Mesothelial cell of epicardium (in vitro differentiated cells): ENCODE measurements at places on chromosomes 12 and 14.
A peak's percentile ranks its signal among the peaks of the same experiment; 100 is the strongest.

- DNase-seq, result no peak
Measured at GRCh38 chr12:57158665-57159064, 11.2 kb upstream of the LRP1-AS start.

GRCh38 chr12:102653406-102653805, 173.0 kb upstream of the IGF1 start:
- no peak for DNase-seq

GRCh38 chr12:124906606-124907261, 7.7 kb downstream of the UBC start:
- peak; percentile 58 for DNase-seq

DNA sequence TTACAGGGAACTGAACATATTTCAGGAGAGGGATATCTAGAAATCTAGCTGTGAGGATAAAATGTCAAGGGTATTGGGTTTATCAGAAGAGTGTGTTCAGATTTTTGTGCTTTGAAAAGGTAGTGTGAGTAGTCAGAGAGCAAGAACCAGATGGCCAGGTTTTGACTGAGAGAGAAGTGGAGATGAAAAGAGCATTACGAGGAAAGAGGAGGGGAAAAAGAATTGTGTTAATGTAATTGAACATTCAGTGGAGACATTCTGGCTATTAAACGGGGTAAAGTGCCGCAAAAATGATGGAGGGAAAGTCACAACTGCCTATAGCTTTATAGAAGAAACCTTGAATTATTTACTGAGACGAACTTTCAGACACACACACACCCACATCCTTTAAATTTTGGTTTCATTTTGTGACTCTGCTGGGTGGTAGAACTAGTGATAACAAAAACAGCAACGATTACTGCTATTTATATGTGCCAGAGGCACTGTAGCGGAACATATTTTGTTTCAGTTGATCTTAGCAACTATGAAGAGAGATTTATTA, 213.6 kb downstream of the ERC1 start:
- DNase-seq, result no peak

DNA sequence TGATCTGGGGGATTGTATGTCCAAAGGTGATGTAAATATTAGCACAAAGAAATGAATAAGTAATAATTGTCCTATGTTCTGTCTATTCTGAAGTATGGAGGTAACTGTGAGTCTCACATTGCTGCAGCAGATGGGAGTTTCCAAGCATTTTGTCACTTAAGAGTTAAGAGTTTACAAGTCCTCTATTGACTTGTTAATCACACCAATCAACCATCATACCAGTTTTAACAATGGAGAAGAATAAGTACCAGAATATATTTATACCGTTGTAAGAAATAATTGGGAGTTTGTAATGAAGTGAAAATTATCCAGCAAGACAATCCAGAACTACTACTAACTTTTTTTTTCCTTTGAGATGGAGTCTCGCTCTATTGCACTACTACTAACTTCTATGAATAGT, 139.1 kb downstream of the MDGA2 start:
- no peak for DNase-seq

- no peak for DNase-seq
Measured at GRCh38 chr14:84686550-84686949, 843.4 kb upstream of the FLRT2 start.

DNA sequence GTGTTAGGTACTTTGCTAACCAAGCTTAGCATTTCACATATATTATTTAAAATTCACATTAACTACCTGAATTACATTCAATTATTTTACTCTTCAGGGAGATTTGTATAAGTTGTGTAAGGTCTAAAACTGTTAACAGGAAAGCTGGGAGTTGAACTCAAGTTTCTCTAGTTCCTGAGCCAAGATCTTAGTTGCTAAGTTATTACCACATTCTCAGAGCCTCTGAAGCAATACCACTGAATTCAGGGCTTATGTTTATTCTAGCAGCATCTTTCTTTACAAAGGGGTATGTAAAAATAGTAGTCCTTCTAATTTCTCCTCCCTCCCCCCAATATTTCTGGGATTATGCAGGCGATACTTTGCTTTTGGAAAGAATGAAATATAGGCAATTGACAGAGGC, 786.8 kb downstream of the DIO2 start:
- DNase-seq, result no peak

- no peak for DNase-seq
Measured at GRCh38 chr12:45553204-45553603, 176.3 kb upstream of the ARID2 start.

DNA sequence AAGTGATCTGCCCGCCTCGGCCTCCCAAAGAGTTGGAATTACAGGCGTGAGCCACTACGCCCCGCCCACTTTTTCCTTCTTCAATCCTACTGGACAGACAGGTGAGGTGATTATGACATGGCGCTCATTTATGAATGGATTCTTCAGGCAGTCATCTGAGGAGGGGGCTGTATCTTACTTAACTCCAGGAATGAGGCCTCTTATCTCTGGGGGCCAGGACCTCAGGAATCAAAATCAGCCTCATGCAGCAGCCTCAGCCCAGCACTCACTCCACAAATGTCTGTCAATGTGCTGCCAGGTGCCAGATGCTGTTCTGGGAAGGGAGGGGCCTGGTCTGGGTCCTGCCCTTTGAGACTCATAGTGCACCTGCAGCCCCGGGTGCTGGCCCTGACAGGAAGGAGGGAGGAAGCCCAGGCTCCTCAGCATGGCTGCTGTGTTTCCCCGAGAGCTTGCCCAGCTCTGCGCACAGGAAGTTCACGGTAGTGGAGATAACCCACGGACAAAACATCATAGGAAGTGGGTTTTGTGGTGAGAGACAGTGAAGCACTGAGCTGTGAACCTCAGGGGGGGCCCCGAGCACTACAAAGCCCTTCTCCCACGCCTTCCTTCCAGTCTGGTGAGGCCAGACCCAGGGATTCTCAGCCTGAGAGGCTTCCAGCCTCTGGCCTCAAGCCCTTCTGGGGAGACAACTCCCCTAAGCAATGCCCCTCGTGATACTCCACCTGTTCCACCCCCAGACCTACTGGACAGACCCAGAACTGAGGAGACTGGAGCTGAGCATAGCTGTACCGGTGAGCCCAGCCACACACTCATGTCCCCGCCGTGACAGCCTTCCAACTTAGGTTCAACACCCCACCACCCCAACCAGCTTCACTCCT, 22.3 kb downstream of the GALNT6 start:
- no peak for DNase-seq

DNA sequence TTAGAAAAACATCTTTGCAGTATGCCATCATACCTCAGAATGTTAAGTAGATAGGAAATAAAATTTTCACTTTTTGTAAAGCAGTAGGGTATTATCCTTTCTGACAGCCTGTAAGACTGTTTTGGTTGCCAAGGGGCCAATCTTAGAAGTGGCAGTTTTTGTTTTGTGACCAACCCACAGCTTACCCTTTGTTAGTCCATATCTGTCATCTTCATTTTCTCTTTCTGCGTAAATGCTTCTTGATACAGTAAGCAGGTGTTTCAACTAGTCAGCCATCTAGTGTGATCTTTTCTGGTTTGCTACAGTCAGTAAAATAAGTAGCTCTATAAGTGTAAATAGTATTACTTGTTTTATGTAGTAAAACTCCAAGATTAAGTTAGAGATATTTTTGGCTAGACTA, 8.8 kb downstream of the PPM1A start:
- DNase-seq, result no peak

DNA sequence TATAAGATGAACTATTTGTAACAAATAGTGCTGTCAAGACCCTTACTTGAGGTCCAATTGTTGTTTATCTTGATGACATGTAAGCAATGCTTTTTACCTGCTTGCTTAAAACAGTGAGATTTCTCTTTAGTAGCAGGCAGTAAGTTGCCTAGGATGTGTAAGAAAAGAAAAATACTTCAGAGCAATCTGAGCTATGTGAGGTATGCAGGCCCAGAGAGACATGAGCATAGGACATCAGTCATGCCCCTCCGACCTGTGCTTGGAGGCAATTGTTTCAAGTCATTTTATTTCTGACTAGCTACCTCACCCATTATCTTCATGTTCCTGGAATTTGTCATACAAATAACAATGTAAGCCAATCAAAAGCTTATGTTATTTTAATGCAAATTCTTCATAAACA, 930.6 kb upstream of the FBXO33 start:
- DNase-seq, result no peak

- no peak for DNase-seq
Measured at GRCh38 chr14:100824091-100824551, 1.8 kb upstream of the MEG3 start.

DNA sequence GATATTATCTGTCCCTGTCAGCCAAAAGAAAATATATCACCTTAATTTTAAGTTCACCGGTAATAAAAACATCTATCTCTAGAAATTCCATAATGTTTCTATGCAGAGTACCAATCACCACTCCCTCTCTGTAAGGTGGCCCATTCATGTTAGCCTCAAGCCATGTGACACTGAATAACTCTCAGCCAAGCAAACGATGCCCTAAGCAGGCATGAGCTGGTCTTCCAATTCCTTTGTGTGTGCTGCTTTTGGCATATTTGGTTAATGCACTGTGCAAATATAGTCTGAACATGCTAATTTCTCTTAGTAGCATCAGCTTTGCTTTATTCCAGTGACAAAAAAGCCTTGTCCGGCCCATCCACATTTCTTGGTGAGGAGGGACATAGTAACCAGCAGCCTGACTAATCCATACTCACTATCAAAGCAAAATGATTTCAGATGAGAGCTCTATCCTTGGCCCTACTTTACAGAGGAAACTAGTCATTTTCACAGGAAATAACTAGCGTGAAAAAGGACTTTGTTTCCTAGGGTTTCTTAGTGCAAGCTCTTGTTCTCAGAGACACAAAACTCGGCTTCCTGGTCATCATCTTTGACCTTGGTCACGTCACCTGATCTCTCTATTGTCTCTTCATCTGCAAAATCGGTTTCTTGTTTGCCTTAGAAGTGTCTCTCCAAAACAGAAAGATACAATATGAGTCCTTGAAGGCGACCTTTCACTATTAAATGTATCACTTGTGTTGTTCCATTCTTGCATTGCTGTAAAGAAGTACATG, 59.2 kb upstream of the RTRAF start:
- DNase-seq, result no peak

- no peak for DNase-seq
Measured at GRCh38 chr12:130958557-130959140, 4.9 kb downstream of the ADGRD1 start.

GRCh38 chr14:82251494-82251893, 717.8 kb upstream of the SEL1L start:
- no peak for DNase-seq

DNA sequence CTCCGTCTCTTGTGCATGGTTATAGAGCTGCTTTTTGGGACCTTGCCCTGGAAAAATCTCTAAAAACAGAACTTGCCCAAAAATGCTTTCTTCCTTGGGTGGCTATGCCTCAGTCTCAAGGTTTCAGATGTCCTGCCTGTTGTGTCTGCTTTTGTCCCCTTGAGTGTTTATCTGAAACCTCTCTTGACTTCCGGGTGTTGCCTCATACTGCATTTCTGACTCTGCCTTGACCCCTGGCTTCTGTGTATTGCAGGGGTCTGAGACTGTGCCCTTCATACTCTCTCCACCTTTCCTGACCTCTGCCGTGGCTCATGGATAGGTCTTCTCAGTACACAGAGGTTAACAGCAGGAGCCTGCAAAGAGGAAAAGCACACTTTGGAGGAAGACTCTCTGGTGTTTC, 124.8 kb upstream of the NTF3 start:
- no peak for DNase-seq

- no peak for DNase-seq
Measured at GRCh38 chr14:95149441-95149840, 7.9 kb downstream of the DICER1 start.

- no peak for DNase-seq
Measured at GRCh38 chr14:54784060-54784459, 118.6 kb downstream of the GCH1 start.

- DNase-seq, result no peak
Measured at GRCh38 chr14:59890676-59891075, 20.1 kb upstream of the RTN1 start.

DNA sequence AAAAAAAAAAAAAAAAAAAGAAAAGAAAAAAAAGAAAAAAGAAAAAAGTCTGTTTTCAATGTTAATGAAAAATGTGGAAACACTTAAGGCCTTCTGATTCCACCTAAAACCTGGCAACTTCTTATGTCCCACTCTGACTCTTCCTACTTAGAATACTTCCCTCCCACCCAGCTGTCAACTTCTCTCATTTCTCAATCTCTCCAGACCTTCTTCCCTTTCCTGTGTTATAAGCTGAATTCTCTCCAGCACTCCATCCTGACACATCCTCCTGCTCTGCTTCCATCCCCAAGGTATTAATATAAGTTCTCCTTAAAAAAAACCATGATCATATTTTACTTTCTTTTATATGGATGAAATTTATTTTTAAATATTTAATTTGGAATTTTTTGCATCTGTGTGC, 20.3 kb upstream of the TMTC1 start:
- no peak for DNase-seq

DNA sequence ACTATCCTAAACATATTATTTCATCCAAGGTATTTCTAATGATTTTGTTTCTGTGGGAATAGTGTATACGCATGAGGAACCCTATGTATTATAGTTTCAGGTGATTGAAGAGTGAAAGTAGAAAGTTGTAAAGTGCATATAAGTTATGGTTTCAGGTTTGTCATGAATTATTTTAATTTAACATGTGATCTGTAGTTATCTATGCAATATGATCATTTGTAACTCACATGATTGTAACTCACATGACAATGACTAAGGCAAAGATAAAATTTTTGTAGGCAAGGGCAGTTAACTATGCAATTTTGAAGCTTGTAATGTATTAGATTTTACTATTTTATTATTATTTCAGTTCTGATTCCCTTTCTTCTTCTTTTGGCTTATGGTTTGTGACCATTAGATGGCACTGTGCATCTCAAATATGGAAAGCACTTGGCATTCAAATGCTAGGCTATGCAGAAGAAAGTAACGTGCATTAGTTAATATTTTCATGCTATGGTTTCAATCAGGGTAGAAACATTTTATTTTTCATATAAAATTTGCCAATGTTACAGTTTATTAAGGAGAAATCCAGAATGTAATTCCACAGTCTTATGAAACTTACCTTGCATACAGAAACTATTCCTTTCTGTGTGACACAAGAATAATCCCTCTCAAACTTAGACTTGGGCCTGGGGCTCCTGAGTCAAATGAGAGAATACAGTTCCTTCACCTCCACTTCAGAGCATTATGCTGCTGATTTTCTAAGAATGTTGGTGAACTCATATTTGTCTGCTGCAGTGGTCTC, 15.8 kb upstream of the TMEM30B start:
- DNase-seq, result no peak

GRCh38 chr12:103503546-103504480, 8.0 kb upstream of the C12orf42 start:
- DNase-seq, result no peak

DNA sequence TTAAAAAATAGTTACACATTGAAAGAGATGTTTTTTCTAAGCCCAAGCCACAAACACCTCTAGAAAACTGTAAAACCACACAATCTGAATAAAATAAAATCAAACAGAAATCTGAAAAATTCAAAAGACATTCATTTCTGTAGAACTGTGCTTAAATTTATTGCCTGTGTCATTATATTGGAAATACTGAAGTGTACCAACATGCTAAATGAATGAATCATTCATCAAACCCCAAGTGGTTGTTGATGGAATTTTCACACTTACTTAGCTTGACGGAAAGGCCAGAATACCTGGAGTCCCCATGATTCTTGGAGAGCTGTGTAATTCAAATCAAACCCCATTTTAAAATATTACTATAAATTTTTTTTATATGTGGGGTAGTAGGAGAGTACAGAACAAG, 2.7 kb downstream of the KITLG start:
- no peak for DNase-seq
